Testis (tissue), 5 donors: ENCODE measurements at places on chromosomes 1 and 21.
A peak's percentile ranks its signal among the peaks of the same experiment; 100 is the strongest.

GRCh38 chr21:28459193-28459592, 533.5 kb downstream of the LTN1 start:
- H3K36me3 ChIP-seq: no peaks in the 10 kb centered on the region
- no peaks in the 10 kb centered on the region for H3K4me1 ChIP-seq
- no peak overlapping the region for H3K27ac ChIP-seq

DNA sequence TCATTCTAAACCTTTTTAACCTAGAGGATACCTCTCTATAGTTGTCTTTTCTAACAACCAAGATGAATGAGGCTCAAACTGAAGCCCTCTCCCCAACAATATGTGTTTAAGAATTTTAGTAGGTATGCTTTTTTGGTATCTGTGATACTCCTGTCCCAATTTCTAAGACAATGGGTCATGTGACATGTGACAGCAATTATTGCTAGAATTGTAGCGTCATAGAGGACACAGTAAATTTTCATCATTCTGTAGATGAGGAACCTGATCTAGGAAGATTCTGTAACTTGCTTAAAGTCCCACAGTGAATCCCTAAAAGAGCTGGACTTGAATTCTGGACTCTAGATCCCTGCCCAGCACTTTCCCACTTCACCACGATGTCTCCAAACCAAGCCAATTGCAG, 11.6 kb upstream of the CASQ1 start:
- no peaks in the 10 kb centered on the region for H3K36me3 ChIP-seq
- no peaks in the 10 kb centered on the region for H3K27me3 ChIP-seq
- no peak overlapping the region for H3K4me3 ChIP-seq
- no peak overlapping the region for H3K27ac ChIP-seq
- no peak for DNase-seq
- H3K4me1 ChIP-seq: peaks cover 7% of the 10 kb centered on the region

DNA sequence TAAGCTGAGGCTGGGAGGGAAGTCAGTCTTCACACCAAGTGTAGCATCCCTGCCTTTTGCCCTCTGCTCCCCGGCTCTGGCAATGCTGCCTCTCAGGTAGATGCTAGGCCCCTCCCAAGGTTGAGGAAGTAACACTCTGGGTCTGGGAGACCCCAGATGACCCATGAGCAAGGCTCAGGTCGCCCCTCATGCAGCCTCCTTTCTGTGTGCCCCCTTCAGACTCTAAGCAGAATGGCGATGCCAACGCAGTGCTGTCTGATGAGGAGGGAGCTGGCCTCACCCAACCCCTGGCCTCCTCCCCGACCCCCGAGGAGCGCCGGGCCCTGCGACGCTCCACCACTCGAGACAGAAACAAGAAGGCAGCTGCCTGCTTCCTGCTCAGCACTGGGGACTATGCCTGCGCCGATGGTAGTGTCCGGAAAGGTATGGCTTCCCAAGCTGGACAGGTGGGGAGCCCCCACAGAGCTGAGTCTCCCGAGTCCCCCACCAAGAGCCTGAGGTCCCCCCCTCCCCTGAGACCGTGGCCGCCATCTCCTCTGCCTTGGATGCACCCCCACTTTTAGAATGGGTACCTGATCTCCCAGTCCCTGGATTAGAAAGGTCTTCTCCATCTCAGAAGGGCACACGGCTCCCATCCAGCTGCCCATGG, 15.8 kb downstream of the KCNC4 start:
- H3K27me3 ChIP-seq: no peaks in the 10 kb centered on the region
- H3K36me3 ChIP-seq: no peaks in the 10 kb centered on the region
- DNase-seq: no peak
- no peak overlapping the region for H3K27ac ChIP-seq
- H3K4me1 ChIP-seq: no peaks in the 10 kb centered on the region
- H3K4me3 ChIP-seq: no peak overlapping the region

- no peaks in the 10 kb centered on the region for H3K36me3 ChIP-seq
- no peaks in the 10 kb centered on the region for H3K4me1 ChIP-seq
- H3K27ac ChIP-seq: no peak overlapping the region
- no peak for DNase-seq
Measured at GRCh38 chr21:35482933-35483662, 434.0 kb upstream of the RUNX1 start.

DNA sequence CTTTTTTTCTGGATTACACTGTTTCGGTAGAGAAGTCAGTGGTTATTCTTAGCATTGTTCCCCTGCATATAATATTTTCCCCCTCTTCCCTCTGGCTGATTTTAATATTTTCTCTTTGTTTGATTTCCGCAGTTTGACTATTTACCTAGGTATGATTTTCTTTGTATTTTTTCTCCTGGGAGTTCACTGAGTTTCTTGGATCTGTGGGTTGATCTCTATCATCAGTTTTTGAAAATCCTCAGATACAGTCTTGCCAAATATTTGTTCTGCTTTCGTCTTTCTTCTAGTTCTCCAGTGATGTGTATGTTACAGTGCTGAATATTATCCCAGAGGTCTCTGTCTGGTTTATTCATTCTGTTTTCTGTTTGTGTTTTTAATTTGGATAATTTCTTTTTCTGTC, 136.4 kb downstream of the DYRK1A start:
- H3K4me3 ChIP-seq: no peak overlapping the region
- H3K36me3 ChIP-seq: no peaks in the 10 kb centered on the region
- H3K27me3 ChIP-seq: no peaks in the 10 kb centered on the region
- H3K27ac ChIP-seq: no peak overlapping the region
- H3K4me1 ChIP-seq: no peaks in the 10 kb centered on the region

- H3K4me1 ChIP-seq: peaks cover under 1% of the 10 kb centered on the region
- H3K4me3 ChIP-seq: no peak overlapping the region
- no peak for DNase-seq
- no peak overlapping the region for H3K27ac ChIP-seq
- no peaks in the 10 kb centered on the region for H3K27me3 ChIP-seq
Measured at GRCh38 chr1:116311756-116312680, 61.0 kb upstream of the ATP1A1 start.

DNA sequence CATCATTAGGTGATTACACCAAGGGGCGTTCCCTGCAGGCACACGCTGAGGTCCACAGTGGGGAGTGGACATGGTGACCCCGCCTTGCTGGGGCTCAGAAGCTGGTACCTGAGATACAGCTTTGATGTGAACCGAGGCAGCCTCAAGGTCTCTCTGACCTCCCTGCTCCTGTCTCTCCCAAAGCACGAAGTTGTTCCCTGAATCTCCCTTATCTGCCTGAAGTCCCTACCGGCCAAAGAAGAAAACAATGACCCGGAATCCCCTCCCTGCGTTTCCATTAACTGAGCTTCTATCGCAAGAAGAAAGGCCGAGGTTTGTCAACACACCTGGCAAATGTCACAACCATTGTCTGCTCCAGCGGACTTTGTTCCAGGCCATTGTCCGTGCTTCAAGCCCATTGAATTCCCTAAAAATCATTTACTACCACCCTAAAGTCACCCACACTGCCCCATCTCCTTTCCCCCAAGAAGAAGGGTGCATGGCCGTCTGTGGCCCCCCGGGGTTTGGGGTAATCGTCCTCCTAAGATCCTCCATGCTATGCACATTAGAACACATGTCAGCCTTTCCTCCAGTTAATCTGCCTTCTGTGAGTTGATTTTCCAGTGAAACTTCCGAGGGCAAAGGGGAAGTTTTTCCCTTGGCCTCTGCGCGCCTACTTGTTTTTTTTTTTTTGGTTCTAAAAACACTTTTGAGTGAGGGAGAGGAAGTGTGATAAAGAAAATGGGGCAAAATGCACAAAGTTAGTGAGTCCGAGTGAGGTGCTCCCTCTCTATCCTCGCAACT, 48.1 kb upstream of the COL18A1 start:
- H3K36me3 ChIP-seq: no peaks in the 10 kb centered on the region
- peaks cover 4% of the 10 kb centered on the region for H3K4me1 ChIP-seq
- H3K27ac ChIP-seq: peak overlapping the region; percentile 91
- H3K4me3 ChIP-seq: no peak overlapping the region
- DNase-seq: no peak

GRCh38 chr1:236085545-236086159, 20.8 kb upstream of the NID1 start:
- H3K27me3 ChIP-seq: no peaks in the 10 kb centered on the region
- peaks cover 10% of the 10 kb centered on the region for H3K4me1 ChIP-seq
- H3K36me3 ChIP-seq: no peaks in the 10 kb centered on the region
- H3K27ac ChIP-seq: no peak overlapping the region

DNA sequence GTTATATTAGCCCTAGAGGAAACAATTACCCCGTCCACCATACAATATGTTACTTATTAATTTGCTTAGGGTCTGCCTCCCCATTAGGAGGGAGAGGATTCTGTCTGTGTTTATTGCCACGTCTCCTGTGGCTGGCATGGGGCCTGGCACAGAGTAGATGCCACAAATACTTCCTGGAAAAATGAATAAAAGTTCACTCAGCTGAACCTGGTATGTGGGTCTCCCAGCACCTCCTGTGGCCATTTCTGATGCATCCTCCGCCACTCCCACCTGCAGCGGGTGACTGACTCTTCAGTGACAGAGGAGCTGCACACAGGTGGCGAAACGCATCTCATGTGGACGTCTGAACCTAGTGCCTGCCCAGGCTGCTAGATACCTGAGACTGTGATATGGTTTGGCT, 112.7 kb downstream of the CLIC6 start:
- no peak overlapping the region for H3K27ac ChIP-seq
- H3K4me1 ChIP-seq: peaks cover 5% of the 10 kb centered on the region
- no peaks in the 10 kb centered on the region for H3K36me3 ChIP-seq
- DNase-seq: no peak
- H3K4me3 ChIP-seq: no peak overlapping the region

DNA sequence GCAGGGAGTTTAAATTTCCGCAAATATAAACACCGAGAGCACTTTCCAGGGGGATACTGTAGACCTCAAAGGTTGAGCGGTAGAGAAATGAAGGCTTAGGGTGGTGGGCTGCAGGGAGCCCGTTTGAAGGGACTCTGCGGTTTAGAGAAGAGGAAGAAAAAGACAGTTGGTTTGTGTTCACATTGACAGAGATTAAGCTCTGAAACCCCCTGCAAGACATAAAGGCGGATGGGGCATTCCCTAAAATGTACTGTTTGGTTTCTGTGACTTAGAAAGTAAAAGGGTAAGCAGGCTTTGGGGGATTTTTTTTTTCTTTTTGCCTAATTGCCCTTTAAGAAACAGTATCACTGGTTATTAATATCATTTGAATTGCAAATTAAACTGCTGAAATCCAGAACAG, 1.3 kb downstream of the KAZN start:
- peak overlapping the region; percentile 64 for H3K4me3 ChIP-seq
- no peak overlapping the region for H3K27ac ChIP-seq
- no peaks in the 10 kb centered on the region for H3K36me3 ChIP-seq
- no peaks in the 10 kb centered on the region for H3K27me3 ChIP-seq

DNA sequence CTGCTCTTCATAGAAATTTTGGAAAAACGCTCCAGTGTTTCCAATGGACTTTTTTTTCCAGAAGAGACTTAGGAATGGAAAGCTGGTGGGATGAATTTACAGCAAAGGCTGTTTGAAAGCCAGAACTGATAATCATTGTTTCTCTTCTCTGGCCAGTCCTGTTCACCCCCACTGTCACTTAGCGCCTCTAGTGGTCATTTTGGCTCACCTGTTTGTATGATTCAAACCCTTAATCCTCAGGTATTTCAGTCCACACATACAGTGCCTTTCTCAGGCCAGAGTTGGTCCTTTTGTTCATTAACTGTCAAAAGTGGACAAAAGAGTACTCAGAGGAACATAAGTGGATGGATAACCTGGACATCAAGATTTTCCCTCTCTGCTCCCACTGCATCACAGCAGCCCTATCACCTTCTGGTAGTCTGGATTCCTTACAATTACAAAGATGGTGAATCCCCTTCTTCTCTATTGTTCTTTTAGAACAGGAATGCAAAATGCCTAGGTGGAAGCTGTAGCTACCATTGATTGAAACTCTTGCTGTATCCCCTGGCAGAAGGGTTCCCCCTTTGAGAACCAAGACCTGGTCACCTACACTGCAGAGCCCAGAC, 177.6 kb upstream of the OLFM3 start:
- no peaks in the 10 kb centered on the region for H3K36me3 ChIP-seq
- DNase-seq: no peak
- H3K4me1 ChIP-seq: no peaks in the 10 kb centered on the region
- no peak overlapping the region for H3K4me3 ChIP-seq
